ENCODE measurements at places on chromosomes 6 and 20.

- DNase-seq, result no peak
Measured at GRCh38 chr20:22303523-22303922, 280.8 kb downstream of the FOXA2 start.

DNA sequence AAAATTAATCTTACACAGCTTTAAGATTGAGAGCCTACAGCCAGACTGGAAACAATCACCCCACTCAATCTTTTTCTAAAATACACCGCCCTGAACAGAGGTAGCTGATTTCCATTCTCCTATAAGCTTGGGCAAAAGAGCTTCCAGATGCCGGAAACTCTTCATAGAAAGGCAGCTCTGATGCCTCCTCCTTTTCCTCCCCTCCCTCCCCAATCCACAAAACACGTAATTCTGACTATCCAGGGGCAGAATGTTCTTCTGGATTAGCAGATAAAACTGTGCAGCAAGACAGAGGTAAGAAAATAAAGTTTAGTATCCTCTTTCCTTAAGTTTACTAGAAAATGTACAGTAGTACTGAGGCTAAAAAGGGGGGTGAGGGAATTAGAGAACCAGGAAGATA is 15.8 kb downstream of the ADNP start:
- no peak for DNase-seq

DNA sequence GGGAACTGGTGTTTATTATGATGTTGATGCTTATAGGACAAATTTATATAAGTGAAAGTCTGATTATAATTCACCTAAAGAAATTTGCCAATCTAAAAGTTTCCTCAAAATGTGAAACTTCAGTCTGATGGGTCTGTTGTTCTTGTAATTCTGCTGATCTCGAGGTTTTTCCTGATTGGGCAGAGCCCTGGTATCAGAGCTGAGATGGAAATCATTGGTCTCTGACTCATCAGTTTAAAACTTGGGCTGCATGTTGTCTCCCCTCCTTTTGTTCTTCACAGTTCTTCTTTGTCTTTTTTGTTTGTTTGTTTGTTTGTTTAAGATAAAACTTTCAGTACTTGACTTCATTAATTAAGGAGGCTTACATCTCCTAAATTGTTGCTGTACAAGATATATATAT is 5.9 kb downstream of the SMAP1 start:
- no peak for DNase-seq

DNA sequence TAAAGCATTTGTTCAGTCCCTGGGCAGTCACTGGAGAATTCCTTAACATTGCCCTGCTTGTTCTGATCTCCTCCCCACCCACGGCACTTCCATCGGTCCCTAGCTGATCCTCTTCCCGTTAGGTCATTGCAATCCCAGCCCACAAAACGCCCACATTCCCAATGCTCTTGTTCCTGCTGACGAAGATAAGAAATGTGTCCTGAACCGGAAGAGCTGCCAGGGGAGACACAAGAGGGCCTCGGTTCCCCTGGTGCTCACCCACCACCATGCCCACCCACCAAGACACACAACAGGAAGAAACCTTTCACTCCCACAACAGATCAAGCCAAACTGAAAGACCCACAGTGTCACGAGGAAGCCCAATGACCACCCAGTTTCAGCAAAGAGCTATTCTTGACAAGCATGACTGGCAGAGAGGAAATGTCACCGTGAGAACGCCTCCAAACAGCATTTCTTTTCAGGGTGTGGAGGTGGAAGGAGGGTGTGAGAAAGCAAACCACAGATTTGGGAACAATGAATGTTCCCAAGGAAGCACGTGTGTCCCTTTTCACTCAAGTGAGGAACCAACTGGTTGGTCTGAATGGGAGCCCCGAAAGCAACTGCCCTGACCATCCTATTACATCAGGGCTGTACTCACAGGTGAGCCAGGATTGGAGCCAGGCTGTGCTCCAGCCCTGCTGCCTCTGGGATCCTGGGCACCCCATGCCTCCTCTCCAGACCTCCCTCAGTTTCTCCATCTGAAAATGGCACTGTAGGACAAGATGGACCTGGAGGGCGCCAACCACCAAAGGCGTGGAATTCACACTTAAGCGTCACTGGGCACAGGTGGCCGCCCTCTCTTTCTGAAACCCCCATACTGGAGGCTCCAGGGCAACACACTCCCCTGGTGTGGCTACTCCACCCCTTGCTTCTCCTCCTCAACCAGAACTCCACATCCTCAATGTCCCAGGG is 97.5 kb downstream of the ZMYND8 start:
- DNase-seq, result no peak

DNA sequence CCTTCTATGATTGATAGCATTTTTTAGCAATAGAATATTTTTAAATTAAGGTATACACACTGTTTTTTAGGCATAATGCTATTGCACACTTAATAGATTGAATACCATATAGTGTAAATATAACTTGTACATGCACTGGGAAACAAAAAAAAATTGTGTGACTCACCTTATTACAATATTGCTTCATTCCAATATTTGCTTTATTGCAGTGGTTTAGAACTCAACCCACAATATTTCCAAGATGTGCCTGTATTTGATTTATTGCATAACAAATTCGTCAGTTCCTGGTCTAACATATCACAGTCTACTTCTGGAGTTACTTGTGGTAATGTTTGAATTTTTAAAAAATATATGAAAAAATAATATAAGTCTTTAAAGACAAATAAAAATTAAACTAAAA is 41.9 kb upstream of the DEFB112 start:
- DNase-seq, result no peak

DNA sequence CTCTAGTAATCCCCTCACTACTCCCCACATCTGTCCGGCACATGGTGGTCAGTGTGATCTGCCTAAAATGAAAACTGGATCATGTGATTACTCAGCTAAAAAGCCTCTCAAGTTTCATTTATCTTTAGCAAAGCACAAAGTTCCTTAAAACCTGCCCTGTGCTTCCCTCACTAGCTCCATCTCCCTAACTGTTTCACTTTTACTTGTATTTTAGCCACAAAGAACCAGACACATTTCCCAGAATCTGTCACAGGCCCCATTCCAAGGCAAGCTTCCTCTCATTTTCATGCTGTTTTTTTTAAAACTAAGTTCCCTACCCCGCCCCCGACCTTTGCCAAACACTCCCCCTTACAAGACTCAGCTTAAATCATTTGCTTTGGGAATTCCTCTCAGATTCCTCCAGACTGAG is 8.9 kb upstream of the IGF2R start:
- no peak for DNase-seq

GRCh38 chr20:62822788-62823651 is 6.2 kb downstream of the COL9A3 start:
- DNase-seq, result no peak

- no peak for DNase-seq
Measured at GRCh38 chr20:47733892-47734291, 51.4 kb downstream of the SULF2 start.
